GM13976 (cell line): ENCODE measurements at places on chromosomes 12 and 14.

DNA sequence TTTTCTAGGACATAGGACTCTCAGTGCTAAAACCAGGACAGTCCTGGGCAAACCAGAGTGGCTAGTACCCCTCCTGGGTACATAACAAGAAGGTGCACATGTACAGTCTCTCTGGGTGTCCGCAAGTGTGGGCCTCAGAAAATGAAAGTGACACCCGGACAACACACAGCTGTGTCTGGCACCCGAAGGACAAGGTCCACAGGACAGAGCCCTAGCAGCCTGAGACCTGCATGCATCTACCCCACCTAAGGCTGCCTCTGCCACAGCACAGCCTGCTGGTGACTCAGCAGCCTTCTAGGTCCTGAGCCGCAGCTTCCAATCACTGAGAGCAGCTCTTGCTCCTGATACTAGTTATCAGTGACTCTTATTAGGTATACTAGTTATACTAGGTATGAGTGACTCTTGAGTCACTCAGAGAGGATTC is 784.1 kb upstream of the TBX3 start:
- no peak for DNase-seq

GRCh38 chr14:97196336-97196735 is 399.2 kb downstream of the VRK1 start:
- DNase-seq = no peak

DNA sequence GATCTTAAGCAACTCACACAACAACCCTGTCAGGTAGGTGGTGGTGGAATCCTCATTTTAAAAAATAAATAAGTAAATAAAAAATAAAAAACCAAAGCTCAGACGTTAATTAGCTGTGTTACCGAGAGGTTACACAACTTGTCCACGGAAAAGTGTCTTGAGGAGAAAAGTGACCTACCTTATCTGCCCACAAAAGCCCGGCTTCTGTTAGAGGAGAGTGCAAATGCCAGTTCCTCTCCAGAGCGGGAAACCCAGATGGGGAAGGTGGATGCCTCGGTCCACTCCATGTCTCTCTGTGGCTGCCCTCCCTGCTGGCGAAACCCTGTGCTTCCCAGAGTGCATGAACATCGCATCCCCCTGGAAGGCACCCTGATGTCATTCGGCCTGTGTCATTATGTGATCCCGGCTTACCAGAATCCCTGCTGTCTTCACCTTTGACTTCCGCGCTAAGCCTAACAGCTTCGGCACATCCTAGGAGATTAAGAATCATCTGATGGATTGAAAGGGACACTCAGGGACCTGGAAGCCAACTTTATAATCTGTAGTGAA is 6.4 kb downstream of the MLXIP start:
- DNase-seq = no peak

DNA sequence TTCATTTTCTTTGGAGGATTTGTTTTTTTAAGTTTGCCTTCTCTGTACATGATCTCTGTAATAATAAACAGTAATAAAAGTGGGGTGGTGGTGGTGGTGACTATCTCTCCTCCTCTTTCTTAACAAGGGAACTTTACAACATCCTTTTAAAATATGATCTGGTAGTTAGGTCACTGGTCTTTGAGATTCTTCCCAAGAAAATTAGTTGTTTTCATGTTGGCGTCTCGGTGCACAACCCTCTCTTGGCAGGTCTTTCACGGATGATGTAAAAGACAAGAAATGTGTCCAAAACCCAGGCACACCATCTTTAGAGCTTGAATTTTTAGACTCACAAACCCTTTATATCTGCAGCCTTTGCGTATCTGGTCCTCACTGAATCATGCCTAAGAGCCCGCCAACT is 488.5 kb upstream of the TBX3 start:
- DNase-seq = no peak

DNA sequence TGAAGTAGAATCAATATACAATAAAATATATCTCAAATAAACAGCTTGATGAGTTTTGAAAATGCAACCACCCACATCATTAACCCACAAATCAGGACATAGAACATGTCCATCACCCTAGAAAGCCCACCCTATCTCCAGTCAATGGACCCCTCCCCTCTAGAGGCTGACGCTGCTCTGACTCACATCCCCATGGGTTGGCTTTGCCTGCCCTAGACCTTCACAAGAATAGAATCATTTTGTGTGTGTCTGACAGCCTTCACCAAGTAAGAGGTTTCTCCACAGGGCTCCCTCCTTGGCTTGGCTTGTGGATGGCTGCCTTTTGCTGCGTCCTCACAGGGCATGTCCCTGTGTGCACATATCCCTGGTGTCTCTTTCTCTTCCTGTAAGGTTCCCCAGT is 250.2 kb upstream of the RTL1 start:
- DNase-seq = no peak

GRCh38 chr14:51692646-51693045 is 40.9 kb downstream of the FRMD6 start:
- no peak for DNase-seq

GRCh38 chr12:52151837-52152783 is 39.7 kb downstream of the KRT80 start:
- DNase-seq = peak; percentile 86

- DNase-seq = no peak
Observed at GRCh38 chr14:96122496-96122895, 82.1 kb upstream of the BDKRB2 start.

DNA sequence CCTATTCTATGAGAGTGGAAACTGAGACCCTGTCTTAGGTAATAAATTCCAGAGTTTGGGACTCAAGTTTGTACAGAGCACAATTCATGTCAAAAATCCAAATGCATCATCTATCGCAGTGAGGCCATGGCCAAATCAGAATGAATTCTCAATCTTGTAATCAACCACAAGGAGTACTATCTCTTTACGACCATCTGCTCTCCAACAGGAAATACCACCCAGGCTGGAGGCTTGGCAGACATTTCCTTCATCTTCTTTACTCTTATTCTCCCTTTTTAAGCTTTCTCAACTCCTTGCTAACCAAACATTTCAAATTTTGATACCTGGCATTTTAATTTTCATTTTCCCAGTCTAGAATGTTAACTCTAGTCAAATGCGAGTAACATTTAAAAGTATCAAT is 32.7 kb upstream of the RNU6-7 start:
- no peak for DNase-seq

GRCh38 chr12:70278945-70279344 is 35.7 kb downstream of the CNOT2 start:
- DNase-seq = no peak

GRCh38 chr14:22822016-22822570 is 6.9 kb upstream of the SLC7A7 start:
- DNase-seq = no peak

DNA sequence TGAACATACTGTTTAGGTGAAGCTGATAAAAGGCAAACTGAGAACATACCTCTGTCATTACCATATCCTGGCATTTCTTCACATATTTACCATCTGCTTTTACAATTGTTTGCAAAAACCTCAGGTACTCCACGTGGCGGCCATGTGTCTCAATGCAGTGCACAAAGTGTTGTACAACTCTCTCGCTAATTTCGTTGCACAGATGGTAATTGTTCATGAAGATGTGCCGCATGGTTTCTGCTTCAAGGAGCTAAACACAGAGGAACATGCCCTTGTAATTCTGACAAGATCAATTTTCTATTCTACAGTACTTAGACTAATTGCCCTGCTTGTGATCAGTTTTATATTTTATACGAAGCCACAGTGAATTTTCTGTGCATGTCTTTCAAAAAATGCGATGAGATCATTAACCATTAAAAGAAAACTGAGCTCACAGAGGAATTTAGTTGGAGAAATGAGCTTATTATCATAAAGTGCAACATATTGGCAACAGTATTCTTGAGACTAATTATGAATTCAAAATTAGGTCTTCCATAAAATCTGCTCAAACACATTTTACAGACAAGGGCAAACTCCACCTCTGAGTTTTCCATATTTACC is 233.8 kb downstream of the ITPR2 start:
- no peak for DNase-seq

- no peak for DNase-seq
Observed at GRCh38 chr12:76852106-76852505, 26.7 kb downstream of the CSRP2 start.

- DNase-seq = no peak
Observed at GRCh38 chr12:92257261-92257660, 111.6 kb upstream of the BTG1 start.

- DNase-seq = no peak
Observed at GRCh38 chr12:55908726-55909512, 18.8 kb downstream of the PYM1 start.

GRCh38 chr12:111757361-111758119 is 9.2 kb upstream of the ALDH2 start:
- DNase-seq = peak; percentile 71

DNA sequence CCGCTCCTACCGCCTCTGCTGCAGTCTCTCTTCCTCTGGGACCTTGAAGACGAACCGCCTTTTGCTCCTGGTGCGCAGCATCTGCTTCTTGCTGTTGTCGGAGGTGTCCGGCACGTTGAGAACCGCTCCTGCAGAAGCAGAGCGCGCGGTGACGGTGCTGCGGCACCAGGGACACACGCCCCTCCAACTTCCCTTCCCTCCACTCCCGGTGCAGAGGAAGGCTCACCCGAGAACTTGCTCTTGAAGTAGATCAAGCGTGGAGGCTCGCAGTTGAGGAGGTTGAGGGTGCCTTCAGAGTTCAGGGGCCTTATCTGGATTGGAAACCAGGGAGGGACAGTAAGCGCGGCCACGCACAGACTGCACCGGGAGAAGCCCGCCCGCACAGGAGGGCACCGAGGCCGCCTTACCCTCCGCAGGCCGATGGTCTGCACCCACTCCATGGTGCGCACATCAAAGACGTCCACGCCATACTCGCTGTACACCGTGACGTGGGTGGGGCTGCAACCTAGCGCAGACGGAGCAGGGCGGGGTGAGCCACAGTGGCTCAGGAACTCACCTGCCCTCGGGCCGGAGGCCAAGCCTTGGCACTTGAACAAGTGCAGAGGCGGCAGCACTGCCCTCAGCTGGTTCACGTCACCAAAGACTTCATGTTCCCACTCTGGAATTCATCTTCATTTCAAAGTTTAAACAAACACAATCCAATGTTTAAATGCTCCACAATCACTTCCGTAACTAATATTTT is 17.5 kb downstream of the AMN start:
- DNase-seq = no peak

- DNase-seq = no peak
Observed at GRCh38 chr14:99651953-99652746, 7.2 kb downstream of the HHIPL1 start.

DNA sequence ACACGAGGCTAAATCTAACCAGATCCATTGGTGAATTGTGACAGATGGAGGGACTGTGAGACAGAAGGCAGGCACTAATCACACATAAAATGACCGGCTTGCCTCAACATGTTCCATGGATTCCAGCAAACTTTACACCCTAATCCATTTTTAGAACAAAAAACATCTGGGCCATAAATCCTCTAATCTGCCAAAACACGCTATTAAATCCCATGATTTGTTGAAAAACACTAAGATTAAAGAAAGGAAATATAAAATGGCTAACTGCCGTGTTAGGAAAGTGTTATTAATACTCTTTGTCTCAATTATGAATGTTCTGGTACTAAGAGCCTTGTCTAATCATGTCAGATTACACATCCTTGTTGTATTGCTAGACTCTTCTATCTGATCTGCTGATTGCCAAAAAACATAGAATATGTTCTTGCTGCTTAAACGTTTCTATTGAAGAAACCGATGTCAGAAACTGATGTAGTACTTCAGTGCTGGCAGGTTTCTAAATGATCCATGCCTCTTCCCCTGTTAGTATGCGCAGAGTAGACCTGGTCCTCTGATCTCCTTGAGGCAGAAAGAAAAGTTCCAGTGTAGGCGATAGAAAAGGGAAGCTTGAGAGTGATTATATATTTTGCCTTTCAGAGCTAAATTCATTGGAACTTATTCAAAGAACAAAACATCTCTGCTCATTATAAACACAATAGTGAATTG is 384.9 kb downstream of the SOX5 start:
- no peak for DNase-seq

DNA sequence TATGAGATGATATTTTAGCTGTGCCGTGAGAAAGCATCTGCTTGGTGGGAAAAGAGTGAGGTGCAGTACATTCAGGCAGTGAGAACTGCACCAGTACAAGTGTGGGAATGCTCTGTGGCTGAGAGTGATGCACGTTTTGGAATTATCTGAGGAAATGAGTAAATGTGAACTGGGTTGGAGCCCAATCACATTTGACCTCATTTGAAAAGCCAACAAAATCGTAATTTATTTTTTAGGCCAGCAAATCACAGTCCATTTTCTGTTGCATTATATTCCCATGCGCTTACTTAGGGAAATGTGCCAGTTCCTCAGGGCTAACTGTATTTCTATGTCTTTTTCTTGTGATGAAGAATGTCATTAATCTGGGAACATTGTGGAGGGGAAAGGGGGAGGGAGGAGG is 77.3 kb downstream of the SNAPC1 start:
- no peak for DNase-seq

DNA sequence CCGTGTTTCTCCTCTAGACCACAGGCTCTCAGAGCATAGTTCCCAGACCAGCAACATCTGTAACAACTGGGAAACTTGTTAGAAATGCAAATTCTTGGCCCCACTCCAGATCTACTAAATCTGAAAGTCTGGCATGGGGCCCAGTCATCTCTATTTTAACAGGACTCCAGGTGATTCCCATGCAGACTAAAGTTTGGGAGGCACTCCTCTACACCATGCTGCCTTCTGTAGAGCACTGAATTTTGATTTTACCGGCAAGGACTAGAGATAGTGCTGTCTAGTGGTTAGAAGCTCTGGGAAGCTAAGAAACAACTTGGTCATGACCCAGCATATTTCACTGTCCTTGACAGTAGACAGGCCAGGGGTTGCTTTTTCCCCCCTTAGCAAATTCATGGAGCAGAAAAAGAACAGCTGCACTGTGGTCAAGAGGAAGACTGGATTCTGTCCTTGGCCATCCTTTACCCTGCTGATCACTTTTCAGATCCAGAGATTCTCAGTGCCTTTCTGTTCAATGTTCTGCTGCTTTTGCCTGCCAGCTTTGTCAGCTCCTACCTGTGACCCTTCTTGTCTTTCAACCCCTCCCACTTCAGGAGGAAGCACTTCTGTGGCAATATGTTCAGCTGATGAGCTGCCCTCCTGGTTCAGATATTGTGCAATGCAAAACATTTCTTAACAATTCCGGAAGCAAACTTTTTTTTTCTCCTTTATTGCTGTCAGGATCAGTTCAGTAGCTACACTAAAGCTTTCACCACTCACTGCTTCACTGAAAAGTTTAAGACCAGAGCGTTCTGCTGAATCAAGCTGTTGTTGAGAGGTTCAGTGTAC is 133.8 kb upstream of the NUDT4 start:
- no peak for DNase-seq

- DNase-seq = no peak
Observed at GRCh38 chr14:60695327-60695726, 28.8 kb downstream of the SIX4 start.

DNA sequence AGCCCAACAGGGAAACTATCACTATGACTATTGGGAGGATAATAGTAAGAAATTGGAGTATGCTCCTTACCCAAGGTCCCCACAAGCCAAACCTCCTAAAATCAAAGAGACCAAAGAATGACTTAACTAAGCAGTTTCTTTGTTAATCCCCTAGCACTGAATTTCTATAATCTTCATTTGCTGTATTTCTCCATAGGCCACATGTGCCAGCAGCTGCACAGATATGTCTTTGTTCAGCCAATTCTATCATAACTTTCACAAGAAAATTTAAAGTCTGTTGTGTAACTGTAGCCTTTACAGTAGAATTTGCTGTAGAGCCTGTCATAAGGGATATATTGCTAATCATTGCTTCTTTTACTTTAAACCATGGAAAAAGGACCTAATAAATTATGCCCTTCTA is 104.0 kb downstream of the RIN3 start:
- DNase-seq = no peak

GRCh38 chr14:47471075-47471474 is 204.3 kb downstream of the MDGA2 start:
- DNase-seq = no peak

GRCh38 chr14:67413806-67414769 is 2.1 kb upstream of the PLEK2 start:
- no peak for DNase-seq
